Cerebellum (tissue), 4 donors: ENCODE measurements at places on chromosomes 7 and 10. TPM values are rescaled to one million over a fixed set of nuclear protein-coding genes. Genes with fewer than 3 reads are reported as not detected.

The FAM241B gene
- total RNA-seq, result 11.3 TPM

The NPY4R2 gene
- 1.5 TPM for total RNA-seq

The CALML3 gene
- 0.09 TPM for total RNA-seq

The CARD11 gene
- 0.27 TPM for total RNA-seq

The CYREN gene
- total RNA-seq, result 16.2 TPM

The PDE6C gene
- total RNA-seq, result not detected

The LRRN3 gene
- 108 TPM for total RNA-seq

The KCND2 gene
- 102 TPM for total RNA-seq

The OPALIN gene
- not detected for total RNA-seq

The COMTD1 gene
- total RNA-seq, result 13.8 TPM

The EVX1 gene
- not detected for total RNA-seq

The AP5Z1 gene
- 14.9 TPM for total RNA-seq

The GDI2 gene
- total RNA-seq, result 212 TPM

The STAG3 gene
- 1.5 TPM for total RNA-seq

The NACAD gene
- 6.8 TPM for total RNA-seq

The IGF2BP3 gene
- 52.7 TPM for total RNA-seq

The PPP1R9A gene
- total RNA-seq, result 62.0 TPM

The TMEM168 gene
- total RNA-seq, result 39.6 TPM

The TFR2 gene
- 2.8 TPM for total RNA-seq

The HECTD2 gene
- total RNA-seq, result 89.1 TPM

The HGF gene
- total RNA-seq, result 1.7 TPM

The XPNPEP1 gene
- total RNA-seq, result 61.5 TPM

The SLC29A3 gene
- total RNA-seq, result 3.2 TPM

The INA gene
- 160 TPM for total RNA-seq

The DMBT1 gene
- 0.36 TPM for total RNA-seq

The GTF2IRD2 gene
- total RNA-seq, result 27.0 TPM

The PNLIPRP2 gene
- total RNA-seq, result not detected

The INMT gene
- 0.73 TPM for total RNA-seq

The SAP25 gene
- total RNA-seq, result not detected

The GNGT1 gene
- total RNA-seq, result not detected

The OR2A7 gene
- 0.91 TPM for total RNA-seq

The MMD2 gene
- total RNA-seq, result 5.2 TPM
